ENCODE measurements at places on chromosomes 12 and 14.

DNA sequence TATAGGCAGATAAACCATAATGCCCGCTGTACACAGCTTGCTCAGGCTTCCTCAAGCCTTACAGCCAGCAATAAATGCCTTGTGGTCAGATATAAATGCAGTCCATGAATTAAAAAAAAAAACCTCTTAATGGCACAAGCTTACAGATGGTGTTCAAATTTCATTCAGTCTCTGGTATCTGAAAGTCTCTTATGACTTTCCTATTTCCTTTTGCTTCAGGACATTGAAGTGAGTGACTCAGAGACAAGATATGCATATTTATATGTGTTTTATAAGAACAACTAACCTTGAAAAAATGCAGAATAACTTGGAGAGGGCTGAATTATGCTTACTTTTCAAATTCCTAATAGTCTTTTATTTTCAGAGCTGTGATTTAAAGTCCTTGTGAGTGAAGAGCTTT lies 426.9 kb upstream of the MIS18BP1 start:
- no peak for DNase-seq

GRCh38 chr12:54977857-54978256 lies 6.7 kb downstream of the TESPA1 start:
- DNase-seq: no peak

GRCh38 chr12:14024591-14024990 lies 43.2 kb upstream of the GRIN2B start:
- no peak for DNase-seq

DNA sequence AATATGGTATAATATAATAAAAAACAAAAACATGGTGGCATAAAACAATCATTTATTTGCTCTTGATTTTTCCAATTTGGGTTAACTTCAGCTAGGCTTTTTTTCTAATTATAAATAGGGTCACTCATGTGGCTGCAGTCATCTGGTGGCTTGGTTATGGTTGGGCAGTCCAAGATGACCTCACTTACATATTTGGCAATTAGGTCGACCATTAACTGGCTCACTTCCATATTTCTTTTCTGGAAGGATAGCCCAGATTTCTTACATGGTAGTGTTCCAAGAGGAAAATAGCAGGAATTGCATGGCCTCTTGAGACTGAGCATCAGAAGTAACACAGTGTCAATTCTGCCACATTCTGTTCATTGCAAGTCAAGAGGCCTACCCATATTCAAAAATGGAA lies 153.4 kb downstream of the FUT8 start:
- DNase-seq: no peak

DNA sequence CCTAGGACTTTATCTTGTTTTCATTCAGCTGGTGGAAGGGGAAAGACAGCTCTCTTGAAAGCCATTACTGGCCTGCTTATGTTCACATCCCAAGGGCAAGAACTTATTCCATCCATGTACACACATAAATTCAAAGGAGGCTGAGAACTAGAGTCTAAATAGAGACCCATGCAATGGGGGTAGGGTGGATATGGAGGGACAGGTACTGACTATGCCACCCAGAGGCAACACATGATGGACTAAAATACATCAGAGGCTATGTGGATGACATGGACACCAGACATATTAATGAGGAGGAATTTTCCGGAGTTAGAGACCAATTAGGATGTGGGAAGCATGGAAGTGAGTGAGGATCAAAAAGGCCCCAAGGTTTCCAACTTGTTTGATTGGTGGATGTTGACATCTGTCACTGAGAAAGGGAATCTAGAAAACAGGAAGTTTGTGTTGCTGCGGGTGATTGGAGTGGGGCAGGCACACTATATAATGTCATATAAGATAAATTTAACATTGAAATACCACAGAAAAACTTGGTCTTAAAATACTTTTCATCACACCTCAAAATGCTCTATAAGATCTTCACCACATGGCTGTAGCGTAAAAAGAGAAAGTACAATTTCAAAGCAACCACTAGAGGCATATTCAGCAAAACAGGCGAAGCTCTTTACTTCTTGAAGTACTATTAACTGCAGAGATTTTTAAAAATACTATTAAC lies 130.4 kb downstream of the GRIP1 start:
- no peak for DNase-seq

GRCh38 chr14:74984236-74985027 lies 18.3 kb upstream of the EIF2B2 start:
- DNase-seq: no peak

Measured in stimulated activated naive CD4-positive, alpha-beta T cell (primary cell).